ENCODE measurements at places on chromosomes 1 and 21.
A peak's percentile ranks its signal among the peaks of the same experiment; 100 is the strongest.

- no peak for DNase-seq
Measured at GRCh38 chr1:201731592-201731991, 97.4 kb upstream of the IPO9 start.

GRCh38 chr21:43684424-43684823 is 25.1 kb downstream of the RRP1B start:
- peak; percentile 37 for DNase-seq

GRCh38 chr1:69744381-69744780 is 176.7 kb downstream of the LRRC7 start:
- no peak for DNase-seq

DNA sequence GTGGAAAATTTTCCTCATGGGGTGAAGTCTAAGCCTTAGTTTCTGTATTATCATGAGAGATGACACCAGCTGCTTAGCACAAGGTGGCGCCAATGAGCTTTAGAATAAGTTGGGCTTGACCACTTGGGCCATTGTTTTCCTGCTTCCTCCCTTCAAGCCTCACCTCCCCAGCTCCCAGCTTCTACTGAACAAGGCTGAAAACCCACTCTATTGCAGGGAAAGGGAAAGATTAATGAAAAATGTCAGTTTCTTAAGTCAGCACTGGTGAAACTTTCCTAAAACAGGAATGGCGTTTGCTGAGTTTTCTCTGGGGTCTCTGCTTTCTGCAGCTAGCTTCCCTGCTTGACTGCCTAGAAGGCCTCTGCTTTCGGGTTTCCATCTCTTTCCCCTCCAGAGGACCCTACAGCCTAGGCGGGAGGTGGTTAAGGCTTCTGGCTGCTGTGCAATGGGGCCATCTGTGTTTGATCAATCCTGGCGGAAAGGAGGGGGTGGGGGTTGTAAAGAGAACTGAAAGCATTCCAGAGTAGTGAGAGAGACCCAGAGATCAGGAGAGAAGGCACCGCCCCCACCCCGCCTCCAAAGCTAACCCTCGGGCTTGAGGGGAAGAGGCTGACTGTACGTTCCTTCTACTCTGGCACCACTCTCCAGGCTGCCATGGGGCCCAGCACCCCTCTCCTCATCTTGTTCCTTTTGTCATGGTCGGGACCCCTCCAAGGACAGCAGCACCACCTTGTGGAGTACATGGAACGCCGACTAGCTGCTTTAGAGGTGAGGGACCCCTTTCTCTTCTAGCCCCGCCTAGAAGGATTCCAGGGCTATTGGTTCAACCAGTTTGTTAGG is at the start of gene OLFML3:
Gene OLFML3 (plus strand): TSS at position 612 of the 840 bp plus-strand sequence. CDS start 43 bp downstream, at position 655.
- peak; percentile 80 for DNase-seq

DNA sequence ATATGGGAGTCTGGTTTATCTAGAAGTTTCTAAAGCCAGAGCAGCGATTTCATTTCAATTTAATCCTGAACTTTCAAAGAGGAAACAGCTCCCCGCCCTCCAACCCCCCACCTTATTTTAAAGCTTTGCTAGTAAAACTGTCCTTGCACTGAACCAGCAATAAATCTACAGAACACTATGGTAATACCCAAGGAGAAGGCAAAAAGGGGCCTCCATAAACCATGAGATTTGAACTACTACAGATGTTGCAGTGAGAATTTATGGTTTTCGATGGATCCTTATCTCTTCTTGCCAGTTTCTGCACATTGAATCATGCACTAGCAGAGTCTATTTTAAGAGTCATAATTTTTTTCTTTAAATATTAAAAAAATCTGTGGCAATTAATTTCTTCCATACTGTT is 64.8 kb upstream of the BEND5 start:
- DNase-seq = no peak

DNA sequence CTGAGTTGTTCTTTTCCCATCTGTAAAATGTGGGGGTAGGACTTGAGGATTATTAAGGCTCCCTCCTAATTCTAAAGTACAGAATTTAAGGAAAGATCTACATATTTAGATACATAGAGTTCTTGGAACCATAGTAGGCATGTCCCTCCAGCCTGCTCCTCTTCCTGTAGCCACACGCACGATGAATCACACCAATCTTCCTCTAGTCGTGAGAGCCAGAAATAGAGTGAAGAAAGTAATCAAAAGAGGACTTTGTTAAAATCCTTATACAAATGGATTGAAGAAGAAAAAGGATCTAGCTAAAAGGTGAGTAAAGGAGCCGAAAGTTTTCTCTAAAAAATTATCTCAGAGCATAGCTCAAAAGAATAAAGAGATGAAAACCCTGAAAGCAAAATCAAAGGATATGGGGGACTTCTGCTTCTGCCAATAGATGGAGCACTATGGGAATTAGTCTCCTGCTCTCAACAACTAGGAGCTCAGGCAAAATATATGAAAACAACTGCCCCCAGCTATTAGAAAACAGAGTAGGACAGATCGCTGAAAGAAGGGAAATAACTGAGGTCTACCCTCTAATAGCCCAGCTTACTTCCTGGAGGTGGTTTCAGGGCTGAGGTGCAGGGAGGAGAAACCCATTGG is 8.5 kb downstream of the C1orf141 start:
- DNase-seq = peak; percentile 8

DNA sequence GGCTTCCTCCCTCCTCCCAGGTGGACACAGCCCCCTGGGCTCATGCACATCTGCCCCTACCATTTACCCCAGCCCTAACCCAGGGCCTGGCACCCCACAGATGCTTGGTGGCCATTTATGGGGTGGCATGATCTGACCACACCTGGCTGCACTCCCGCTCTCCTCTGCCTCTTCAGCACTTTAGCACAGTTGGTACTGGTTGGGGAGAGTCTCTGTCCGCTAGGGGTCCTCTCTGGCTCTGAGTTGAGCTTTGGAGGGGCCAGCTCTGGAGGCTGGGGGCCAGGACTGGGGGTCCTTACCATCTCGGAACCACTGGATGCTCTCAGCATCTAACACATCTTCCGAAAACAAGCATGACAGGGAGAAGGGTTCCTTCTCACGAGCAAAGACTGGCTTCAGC is 17.4 kb downstream of the MYOM3 start:
- no peak for DNase-seq

DNA sequence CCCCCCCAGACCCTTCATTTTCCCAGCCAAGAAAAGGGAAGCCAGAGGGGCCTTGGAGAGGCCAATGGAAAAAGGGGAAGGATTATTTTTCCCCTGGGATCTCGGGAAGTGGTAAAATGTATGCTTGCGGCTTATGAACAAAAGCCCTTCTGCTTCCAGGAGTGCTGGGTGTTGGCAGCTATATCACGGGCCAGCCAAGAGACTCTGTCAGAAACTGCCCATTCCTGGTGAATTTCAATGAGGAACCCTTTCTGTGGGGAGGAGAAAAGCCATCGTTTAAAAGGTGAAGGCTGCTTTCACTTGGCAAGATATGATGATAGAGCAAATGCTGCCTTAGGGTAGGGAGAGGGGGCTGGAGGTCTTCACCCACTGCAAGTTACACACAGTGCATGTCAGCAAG is 69.7 kb upstream of the ZC3H12A start:
- DNase-seq = no peak

GRCh38 chr1:116708255-116708900 is 40.8 kb upstream of the IGSF3 start:
- no peak for DNase-seq

DNA sequence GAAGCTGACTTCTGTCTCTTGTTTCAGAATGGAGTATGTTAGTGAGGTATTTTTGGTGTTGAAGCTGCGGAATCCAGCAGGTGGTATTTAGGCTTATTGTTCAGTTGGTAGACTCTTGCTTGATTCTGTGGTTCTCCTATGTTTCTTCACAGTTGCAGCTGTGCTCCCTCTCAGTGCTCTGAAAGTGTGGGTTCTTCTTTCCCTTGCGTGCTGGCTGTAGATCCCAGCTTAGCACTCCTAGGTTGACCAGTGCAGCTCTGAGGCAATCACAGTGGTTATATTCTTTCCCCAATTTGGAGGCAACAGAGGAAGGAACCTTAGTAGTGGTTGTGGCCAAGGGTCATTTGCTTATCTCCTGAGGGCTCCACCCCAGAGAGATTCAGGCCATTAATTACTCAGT is 269.2 kb upstream of the NRIP1 start:
- peak; percentile 100 for DNase-seq

DNA sequence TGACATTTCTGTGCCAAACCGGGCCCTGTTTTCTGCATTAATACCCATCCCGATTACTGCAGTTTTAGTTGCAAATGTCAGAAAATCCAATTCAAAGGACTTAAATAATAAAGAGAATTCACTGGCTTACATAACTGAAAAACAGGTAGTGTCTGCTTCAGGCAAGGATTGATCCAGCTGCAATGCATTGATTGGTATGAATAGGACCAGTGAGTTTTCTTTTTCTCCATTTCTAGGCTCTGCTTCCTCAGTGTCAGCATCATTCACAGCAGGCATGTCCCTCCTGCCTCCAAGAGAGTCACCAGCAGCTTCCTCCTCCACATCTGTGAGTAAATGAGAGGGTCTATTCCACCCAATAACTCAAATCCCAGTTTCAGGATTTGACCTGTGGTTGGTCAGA is 33.7 kb upstream of the ACTL8 start:
- no peak for DNase-seq

GRCh38 chr1:200165493-200166220 is 138.1 kb downstream of the NR5A2 start:
- peak; percentile 78 for DNase-seq
